Left ventricle myocardium superior (tissue), 1 donor: ENCODE measurements at places on chromosomes 2 and 18. TPM values are rescaled to one million over a fixed set of nuclear protein-coding genes. Genes with fewer than 3 reads are reported as not detected.

Gene AQP4
- 20.0 TPM for total RNA-seq

Gene TRIM43
- total RNA-seq = not detected

Gene PKDCC
- 77.1 TPM for total RNA-seq

Gene SLC9A4
- total RNA-seq = not detected

Gene SLC14A1
- 29.7 TPM for total RNA-seq

Gene ANKRD62
- total RNA-seq = not detected

Gene C2orf49
- total RNA-seq = 18.6 TPM

Gene PSTPIP2
- total RNA-seq = 2.7 TPM

Gene CYBRD1
- total RNA-seq = 55.0 TPM

Gene ACKR3
- 25.4 TPM for total RNA-seq

Gene ZNF513
- 6.5 TPM for total RNA-seq

Gene MSTN
- total RNA-seq = not detected

Gene CYS1
- 3.0 TPM for total RNA-seq

Gene NAT8
- total RNA-seq = not detected

Gene SYT4
- total RNA-seq = 1.9 TPM

Gene LRP1B
- total RNA-seq = 0.02 TPM

Gene APCDD1
- 24.9 TPM for total RNA-seq

Gene LDAH
- 5.4 TPM for total RNA-seq

Gene UPP2
- total RNA-seq = not detected

Gene VSNL1
- total RNA-seq = 18.6 TPM

Gene PTPRN
- total RNA-seq = not detected

Gene SMPD4
- total RNA-seq = 31.6 TPM

Gene CPLX4
- total RNA-seq = not detected

Gene IL1RN
- 0.57 TPM for total RNA-seq

Gene ARMC9
- total RNA-seq = 2.3 TPM

Gene TEX51
- total RNA-seq = not detected

Gene PID1
- total RNA-seq = 8.0 TPM

Gene CHRND
- not detected for total RNA-seq

Gene EN1
- total RNA-seq = not detected

Gene GNLY
- total RNA-seq = 2.3 TPM

Gene CFC1
- total RNA-seq = not detected

Gene ELOA2
- total RNA-seq = not detected

Gene VIT
- 13.3 TPM for total RNA-seq

Gene VWC2L
- total RNA-seq = not detected

Gene SERPINB4
- not detected for total RNA-seq

Gene ADRA2B
- total RNA-seq = 5.0 TPM

Gene ZNF385B
- 4.1 TPM for total RNA-seq

Gene POTEJ
- total RNA-seq = not detected

Gene PDE11A
- total RNA-seq = 4.4 TPM

Gene GRHL1
- total RNA-seq = 1.0 TPM

Gene SERPINB13
- total RNA-seq = not detected

Gene SH3RF3
- total RNA-seq = 7.4 TPM

Gene SPHKAP
- total RNA-seq = 124 TPM

Gene PRKAG3
- 0.12 TPM for total RNA-seq

Gene EHD3
- total RNA-seq = 32.4 TPM

Gene KCNJ13
- not detected for total RNA-seq

Gene AQP12A
- total RNA-seq = not detected

Gene MAP3K19
- total RNA-seq = not detected

Gene ALPP
- not detected for total RNA-seq
